Right cardiac atrium (tissue), 5 donors: ENCODE measurements at places on chromosomes 5 and 9.
A peak's percentile ranks its signal among the peaks of the same experiment; 100 is the strongest.

- DNase-seq: no peak
Observed at GRCh38 chr9:4365055-4365454, 65.2 kb upstream of the GLIS3 start.

- DNase-seq: no peak
Observed at GRCh38 chr5:36152324-36153297, 700 bp downstream of the SKP2 start.

- peak; percentile 56 for DNase-seq
Observed at GRCh38 chr9:35350827-35351549, 138.9 kb upstream of the RUSC2 start.

- no peak for DNase-seq
Observed at GRCh38 chr5:81719743-81720345, 31.1 kb downstream of the SSBP2 start.

GRCh38 chr5:74199436-74200210 is 440.9 kb downstream of the ENC1 start:
- no peak for DNase-seq

GRCh38 chr5:72246954-72247442 is 73.0 kb downstream of the MRPS27 start:
- no peak for DNase-seq
